ENCODE measurements at places on chromosomes 12 and 14.

DNA sequence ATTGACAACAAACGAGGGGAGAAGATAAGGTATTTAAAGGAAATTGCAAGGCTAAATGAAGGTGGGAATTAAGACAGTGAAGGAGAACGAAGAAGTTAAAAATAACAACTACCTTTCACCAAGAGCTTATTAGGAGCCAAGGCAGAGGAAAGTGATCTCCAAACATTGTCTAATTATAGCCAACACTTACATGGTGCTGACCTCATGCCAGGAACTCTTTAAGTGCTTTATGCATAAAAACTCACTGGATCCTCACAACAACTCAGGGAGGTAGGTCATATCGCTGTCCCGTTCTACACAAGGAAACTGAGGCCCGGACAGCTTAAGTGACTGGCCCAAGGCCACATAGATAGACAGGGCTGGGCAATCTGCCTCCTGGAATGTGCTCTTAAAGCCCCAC, 19.5 kb downstream of the TAMALIN start:
- no peak for DNase-seq

GRCh38 chr12:18250313-18250916, 10.9 kb upstream of the PIK3C2G start:
- DNase-seq: peak; percentile 58

DNA sequence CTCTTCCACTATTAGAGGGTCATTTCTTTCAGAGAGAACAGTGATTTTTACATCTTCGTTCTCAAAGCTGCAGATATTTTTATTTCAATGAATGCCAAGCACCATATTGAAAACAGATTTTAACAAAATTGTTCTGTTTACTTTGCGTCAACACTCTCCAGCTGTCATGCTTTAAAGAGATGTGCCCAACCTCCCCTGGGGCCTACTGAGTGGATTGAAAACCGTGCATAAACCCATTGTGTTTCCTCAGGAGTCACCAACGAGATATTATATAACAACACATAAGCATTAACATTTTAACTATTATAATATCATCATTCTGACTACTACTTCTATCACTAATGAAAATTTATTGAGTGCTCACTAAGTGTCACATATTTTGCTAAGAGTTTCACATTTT, 81.6 kb downstream of the MYF5 start:
- DNase-seq: no peak

- no peak for DNase-seq
These were observed 359.5 kb downstream of the VRK1 start for GRCh38 chr14:97156705-97157104.

- no peak for DNase-seq
These were observed 187.8 kb upstream of the ARHGAP5 start for GRCh38 chr14:31889297-31889696.

DNA sequence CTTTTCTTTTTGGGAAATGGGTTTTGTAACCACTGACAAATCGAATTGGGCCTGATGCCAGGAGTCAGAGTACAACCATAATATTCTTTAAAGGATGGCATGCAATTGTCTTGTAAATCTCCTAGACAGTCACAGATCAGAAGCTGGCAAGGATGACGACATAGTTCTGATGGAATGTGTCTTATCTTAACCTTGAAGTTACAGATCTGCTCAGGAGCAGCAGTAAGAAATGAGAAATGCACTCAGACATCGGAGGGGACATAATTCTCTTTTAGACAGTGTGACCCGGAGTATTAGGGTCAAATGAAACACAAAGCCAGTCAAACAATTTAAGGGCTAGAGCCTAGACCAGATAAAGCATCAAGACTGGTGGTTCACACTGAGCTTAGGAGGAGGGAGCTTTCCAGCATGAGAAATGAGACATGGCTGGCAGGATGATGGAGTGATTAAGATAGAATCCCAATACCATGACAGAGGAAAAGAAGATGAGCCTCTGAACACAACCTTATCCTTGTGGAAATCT, 17.5 kb downstream of the CBX5 start:
- DNase-seq: peak; percentile 51

GRCh38 chr12:29899212-29899931, 115.6 kb upstream of the TMTC1 start:
- no peak for DNase-seq

DNA sequence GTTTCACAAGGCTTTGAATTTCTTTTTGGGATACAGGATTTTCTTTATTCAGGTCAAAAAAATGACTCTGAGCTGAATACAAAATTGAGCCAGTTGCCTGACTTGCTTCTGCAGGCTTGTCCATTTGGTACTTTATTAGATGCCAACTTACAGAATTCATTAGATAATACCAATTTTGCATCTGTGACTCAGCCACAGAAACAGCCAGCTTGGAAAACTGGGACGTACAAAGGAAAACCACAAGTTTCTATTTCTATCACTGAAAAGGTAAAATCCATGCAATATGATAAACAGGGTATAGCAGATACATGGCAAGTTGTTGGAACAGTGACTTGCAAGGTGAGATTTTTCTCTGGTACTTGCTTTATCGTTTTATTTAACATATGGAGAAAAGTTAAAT, 5.8 kb downstream of the AP5M1 start:
- DNase-seq: no peak

- no peak for DNase-seq
These were observed 105.5 kb downstream of the NUAK1 start for GRCh38 chr12:106033161-106033675.

DNA sequence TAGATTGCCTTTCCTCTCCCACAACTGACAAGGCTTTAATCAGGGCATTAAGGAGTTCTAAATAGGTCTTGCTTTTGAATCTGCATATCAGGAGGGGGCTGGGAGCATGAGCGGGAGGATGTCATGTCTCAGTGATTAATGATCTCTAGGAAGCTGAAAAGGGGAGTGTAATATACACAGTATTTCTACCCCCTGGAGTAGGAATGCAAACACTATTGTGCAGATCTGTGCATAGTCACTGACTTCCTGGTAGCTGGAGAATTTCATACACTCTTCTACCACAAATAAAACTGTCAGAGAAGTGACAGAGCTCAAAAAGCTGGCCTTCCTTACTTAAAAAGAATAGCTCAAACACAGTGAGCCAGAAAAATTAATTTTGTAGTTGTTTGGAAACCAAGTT, 65.8 kb downstream of the RIC8B start:
- peak; percentile 36 for DNase-seq

GRCh38 chr12:128680555-128680954, 143.2 kb downstream of the SLC15A4 start:
- no peak for DNase-seq

- DNase-seq: peak; percentile 59
These were observed 1.1 kb upstream of the HEBP1 start for GRCh38 chr12:13000925-13001774.

DNA sequence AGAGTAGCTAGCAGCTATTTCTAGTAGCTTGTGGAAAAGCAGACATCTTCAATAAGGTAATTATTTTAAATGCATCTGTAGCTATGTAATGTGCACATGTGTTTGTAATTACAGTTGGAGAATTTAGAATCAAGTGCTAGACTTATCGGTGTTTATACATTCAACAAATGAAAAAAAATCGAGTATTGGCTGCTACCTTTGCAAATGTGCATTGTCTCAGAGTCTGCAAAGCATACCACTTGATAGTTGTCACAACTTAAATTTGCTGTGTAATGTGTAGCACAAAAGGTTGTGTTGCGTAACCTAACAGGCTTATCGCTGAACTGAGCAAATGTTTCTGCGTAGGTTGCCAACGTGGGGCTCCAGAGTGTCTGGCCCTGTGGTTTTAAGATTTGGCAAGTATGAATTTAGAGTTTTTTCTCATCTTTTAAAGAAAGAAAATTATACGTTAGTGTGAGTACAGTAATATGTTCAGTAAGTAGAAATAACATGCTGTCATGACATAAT, 44.3 kb downstream of the TMTC2 start:
- no peak for DNase-seq

DNA sequence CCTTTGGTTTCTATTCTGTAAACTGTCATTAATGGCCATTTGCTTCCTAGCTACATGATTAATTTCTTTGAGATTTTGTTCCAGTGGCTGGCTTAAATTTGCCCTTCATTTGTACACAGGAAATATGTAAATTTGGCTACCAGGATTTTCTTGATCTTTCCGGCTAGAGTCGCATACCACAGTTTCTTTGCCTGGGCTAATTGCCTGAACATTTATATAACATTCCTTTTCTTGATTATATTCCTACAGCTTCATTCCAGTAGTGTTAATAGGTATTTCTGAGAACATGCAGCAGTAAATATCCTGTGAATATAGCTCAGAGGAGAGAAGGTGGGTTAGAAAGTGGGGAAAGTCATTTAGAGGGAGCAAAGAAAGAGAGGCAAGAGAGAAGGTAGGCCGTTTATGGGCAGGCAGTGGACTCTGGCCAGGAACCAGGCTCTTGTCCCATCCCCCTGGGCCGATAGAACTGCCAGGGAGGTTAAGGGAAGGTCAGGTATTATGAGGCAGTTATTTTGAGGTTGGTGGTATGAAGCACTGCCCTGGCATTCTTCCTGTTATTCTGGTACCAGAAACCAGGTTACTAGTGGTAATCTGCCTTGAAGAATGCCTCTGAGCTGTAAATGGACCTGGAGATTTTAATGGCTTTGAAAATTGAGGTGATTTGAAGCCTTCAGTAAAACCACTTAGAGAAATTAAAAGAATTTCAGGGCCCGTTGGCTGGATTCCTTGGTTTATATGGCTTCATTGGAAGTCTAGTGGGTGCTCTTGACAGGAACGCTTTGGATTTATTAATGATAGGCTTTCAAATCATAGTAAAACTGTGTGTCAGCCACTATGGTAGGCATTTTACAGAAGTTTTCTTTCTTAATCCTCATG, 4.4 kb downstream of the RNF10 start:
- DNase-seq: peak; percentile 38

DNA sequence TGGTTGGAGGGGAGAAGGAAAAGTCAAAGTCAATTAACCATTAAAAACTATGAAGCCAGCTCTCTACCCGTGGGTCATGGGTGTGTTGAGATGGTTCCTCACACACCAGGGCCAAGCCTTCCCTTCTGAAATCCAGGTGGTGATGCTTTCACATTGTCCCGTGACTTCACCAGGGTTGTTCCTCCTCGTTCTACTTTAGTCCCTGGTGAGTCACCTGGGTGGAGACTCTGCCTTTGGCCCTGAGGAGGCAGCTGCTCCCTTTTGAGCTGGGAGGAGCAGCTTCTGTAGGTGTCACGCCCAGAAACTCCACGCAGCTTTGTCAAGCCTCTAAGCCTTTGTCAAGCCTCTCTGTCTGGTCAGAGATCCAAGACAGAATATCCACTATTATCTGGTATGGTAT, 348.3 kb downstream of the BMP4 start:
- no peak for DNase-seq

DNA sequence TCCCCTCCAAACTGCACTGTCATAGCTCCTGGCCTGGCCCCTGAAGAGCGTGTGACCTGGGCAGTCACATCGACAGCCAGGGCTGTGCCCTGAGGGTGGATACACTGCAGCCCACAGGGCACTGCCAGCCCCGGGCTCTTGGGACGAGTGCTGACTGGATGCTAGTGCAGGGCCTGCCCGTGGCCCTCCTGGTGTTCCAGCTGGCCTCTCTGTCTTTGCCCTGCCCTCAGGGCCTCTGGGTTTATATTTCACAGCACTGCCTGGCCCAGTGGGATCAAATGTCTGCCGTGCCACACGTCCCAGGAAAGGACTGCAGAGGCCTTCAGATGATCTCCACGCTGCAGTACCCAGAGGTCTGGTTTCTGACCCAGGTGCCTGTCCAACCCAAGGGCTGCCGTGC, 10.1 kb upstream of the CCDC197 start:
- no peak for DNase-seq
